ENCODE measurements at places on chromosomes 3 and 15.

DNA sequence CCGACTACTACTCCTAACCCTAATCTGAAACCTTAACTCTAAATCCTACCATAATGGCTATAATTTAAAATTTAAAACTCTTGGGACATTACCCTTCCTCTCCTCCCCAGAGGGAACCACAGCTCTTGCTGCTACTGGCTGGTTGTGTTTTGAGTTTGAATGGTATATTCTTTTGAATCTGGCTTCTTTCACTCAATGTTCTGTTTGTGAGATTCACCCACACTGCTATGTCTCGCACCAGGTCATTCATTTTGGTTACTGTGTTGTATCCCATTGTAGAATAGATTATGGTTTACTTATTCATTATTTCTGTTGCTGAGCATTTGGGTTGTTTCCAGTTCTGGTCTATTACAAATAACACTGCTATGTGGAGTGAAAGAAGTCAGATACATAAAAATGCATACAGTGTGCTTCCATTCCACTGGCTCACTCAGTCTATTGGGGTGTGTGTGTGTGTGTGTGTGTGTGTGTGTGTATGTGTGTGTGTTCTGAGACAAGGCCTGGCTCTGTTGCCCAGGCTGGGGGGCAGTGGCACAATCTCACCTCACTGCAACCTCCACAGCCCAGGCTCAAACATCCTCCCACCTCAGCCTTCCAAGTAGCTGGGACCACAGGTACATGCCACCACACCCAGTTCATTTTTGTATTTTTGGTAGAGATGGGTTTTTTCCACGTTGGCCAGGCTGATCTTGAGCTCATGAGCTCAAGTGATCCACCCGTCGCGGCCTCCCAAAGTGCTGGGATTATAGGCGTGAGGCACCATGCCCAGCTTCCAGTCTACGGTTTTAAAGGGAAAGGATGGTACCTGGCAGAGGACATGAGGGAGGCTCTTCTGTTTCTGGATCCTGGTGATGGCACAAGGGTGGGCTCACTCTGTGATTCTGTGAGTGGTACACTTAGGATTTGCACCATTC lies 19.2 kb upstream of the SYNM start:
- DNase-seq = peak; percentile 69

DNA sequence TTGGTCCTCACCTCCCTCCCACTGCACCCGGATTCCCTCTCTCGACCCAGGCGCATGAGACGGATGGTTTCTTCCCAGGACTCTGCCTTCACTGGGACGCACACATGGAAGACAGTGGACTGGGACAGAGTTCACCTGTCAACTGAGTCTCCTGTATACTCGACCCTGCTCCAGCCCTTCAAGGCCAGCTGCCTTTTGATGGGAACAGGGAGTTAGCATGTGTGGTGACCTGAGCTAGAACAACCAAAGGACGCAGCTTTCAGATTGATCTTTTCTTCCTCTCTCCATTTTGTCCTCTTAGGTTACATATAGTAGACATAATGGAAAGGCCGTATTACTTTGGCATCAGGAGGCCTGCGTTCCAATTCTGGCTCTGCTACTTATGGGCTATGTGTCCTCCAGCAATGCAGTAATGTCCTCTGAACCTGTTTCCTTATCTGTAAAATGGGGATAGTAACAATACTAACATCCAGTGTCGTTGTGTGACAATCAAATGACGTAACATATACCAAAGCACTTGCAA lies 94.1 kb downstream of the PEX5L start:
- DNase-seq = no peak

- DNase-seq = no peak
Observed at GRCh38 chr3:49759226-49759625, 27.1 kb downstream of the IP6K1 start.

DNA sequence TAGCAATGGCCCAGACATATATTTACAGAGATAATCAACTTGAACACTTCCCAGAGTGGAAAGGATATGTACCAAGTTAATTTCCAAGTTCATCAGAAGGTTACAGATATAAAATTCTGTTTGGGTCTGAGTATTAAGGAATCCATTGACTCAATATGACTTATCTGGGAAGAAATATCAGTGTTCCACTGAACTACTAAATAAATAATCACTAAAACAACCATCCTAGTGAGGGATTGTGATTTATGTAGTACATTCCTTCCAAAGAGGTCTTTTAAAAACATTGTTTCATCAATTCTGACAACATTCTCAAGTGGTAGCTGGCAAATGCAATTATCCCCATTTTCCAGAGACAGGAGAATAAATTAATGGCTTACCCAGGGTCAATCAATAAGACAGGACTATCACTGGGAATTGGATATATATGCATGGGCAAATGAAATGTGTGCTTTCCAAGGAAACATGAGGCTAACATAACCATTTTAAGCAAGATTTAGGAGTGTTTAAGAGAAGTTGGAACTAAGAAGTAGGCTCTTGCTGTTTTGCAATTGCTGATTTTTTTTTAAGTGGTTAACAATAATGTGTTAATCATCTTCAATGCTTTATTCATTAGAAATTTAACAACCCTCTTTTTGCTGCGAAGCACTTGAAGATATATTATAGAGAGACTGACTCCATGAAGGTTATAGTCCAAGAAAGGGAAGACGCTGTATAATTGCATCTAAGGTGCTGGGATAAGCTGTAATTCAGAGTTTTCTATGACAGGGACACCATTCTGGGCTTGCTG lies 37.9 kb downstream of the SLC9A9 start:
- no peak for DNase-seq

- DNase-seq = peak; percentile 81
Observed at GRCh38 chr3:179929091-179929529, 107.6 kb downstream of the PEX5L start.

DNA sequence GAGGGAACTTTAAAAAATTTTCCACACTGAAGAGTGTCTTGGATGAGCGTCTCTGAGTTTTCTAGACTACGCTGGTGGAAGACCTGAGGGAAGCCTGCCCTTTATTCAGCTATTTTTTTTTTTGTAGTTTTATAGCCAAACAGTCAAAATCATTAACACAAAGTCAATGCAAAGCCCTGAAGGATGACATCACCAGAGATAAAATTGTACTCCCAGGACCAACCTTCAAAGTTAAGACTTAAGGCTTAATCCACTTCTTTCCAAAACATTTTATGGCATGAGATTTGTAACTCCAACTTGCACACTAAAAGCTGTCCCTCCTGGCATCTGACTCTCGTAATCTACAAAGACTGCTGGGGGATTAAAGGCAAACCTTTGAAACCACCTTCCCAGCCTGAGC lies 263.4 kb upstream of the LYSMD4 start:
- no peak for DNase-seq

DNA sequence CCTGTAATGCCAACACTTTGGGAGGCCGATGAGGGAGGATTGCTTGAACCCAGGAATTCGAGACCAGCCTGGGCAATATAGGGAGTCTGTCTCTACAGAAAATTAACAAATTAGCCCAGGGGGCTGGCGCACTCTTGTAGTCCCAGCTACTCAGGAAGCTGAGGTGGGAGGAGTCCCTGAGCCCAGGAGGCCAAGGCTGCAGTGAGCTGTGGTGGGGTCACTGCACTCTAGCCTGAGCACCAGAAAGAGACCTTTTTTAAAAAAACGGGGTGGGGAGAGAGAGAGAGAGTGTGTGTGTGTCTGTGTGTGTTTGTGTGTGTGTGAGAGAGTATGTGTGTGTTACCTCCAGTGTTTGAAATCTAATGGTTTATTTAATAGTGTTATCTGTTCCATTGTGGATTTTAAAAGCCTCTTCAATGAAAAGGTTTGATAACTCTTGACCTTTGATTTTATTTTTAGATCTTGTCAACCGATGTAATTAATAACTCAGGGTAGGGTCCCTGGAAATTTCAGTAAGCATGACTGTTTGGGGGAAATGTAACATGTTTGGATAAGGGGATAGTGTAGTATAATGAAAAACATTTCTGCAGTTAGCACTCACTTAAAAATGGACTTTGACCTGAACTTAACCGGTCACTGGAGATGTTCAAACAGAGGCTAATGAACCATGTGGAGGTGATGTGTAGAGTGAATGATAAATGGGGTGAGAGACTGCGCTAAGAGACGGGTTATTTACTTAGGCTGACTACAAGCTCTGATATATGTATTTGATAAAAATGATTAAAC lies 29.7 kb downstream of the LRCH3 start:
- peak; percentile 26 for DNase-seq

DNA sequence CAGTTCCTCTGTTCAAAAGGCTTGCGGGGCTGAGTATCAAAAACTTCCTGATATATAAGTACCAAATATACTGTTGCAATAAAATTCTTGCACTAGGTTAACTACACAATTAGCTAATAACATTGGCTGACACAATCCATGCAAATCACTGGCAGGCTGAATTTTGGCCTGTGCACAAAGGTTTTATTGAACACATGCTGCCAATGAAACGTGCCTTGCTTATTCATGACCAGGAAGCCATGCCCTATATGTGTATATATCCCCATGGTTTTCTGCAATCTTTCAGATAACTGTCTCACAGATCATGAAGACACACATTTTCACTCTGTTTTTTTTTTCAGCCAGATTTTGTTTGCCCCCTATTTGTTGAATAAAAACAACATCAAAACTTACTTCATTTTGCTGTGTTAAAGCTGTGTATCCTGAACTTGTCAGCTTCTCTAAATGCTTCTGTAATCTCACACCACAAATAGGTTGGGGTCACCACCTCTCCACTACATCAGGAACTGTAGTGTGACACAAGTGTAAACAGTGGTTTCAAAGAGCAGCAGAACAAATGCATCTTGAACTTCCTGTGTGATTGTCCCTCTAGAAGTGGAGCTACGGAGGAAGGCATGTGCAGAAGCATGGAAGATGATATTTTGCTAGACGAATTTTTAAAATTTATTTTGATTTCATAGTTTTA lies 920.7 kb upstream of the NR2F2 start:
- no peak for DNase-seq

GRCh38 chr3:137199678-137200077 lies 241.9 kb downstream of the IL20RB start:
- no peak for DNase-seq

DNA sequence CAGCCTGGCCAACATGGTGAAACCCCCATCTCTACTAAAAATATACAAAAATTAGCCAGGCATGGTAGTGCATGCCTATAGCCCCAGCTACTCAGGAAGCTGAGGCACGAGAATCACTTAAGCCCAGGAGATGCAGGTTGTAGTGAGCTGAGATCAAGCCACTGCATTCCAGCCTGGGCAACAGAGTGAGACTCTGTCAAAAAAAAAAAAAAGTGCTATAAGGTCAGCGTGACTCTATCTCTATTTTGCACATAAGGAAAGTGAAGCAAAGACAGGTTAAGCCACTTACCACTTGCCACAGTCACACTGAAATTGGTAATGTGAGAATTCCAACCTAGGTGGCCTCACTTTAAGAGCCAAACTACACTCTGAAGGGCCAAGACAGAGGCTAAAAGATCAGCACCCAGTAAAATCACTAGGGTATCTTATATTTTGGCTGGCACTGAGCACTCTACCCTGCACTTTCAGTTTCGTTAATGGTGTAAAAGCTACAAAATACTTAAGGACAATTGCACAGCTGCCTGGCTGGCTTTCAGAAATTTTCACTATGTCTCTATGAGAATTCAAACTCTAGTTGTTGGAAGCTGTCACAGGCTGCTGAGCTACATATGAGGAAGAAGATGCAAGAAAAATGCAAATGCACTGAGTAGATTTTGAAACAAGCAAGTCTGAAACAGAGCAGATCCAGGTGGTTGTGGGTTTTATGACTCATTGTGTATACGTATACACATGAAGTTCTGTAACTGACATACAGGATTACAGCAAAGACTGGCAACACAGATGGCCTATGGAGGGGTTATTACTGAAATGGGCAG lies 32.7 kb downstream of the TRANK1 start:
- peak; percentile 80 for DNase-seq

DNA sequence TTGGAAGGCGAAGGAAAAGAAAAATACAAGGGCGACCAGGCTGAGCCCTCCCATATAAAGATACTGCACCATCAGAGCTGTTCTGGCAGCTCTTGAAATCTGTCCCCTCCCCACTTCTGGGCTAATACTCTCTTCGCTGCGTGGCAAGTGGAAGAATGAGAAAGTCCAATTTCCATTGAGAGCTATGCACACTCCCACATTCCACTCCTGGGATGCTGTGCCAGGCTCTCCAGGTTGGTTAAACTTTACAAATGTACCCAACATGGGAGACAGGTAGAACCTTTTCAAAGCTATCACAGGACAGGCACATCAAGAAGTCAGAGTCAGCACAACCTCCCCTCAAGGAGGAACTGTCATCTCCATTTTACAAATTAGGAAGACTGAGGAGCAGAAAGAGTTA lies 465.0 kb downstream of the SHQ1 start:
- DNase-seq = no peak

GRCh38 chr3:15097891-15098290 lies 1.1 kb downstream of the RBSN start:
- DNase-seq = no peak

- no peak for DNase-seq
Observed at GRCh38 chr3:188134079-188134478, 19.9 kb upstream of the LPP start.

DNA sequence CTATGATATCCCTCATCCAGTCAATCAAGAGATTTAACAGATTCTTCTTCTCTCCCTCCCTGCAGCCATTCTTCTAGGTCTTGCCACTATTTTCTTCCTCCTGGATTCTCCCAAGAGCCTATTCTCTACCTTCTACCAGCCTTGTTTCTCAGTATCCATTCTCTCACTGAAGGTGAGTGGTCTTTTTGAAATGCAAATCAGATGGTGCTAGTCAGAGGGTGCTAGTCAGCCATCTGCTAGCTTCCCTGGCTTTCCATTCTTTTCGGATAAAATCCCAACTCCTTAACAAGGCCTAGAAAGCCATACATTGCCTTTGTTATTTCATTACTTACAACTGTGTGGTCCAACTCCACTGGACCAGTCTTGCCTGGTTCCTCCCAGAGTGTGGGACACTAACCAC lies 734.3 kb upstream of the CFAP20DC start:
- no peak for DNase-seq

DNA sequence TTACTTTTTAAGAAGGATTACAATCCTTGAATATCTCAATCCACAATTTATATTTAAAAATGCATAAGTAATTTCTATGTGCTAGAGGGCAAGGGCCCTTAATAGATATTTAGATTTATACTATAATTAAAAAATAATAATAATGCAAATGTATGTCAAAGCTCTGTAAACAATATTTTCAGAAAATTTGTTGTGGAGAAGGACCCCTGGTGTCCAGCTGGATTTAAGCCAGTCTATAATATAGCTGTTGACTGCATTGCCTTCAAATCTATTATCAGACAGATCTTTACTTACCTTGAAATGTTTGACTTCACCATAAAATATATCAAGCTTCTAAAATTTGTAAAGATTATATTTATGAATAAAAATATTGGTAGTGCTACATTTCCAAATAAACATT lies 65.6 kb downstream of the ZBTB20 start:
- DNase-seq = no peak

DNA sequence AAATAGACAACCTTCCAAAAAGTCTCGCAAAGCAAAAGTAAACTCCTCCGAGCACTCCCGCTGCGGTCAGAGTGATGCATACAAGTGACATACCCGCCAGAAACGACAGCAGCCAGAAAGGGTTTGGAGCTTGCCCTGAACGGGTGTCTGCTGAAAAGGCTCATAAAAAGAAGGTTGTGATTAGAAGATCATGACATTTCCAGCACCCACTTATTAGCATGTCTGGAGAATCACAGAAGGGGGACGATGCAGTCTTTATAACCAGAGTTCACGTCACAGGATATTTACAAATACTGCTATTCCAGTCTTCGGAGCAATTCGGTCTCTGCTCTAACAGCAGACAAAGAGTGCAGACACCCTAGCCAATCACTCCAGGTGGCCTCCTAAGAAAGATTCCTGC lies 59.1 kb upstream of the FRMD4B start:
- DNase-seq = no peak

GRCh38 chr15:47801522-47801921 lies 84.2 kb downstream of the SEMA6D start:
- no peak for DNase-seq

- peak; percentile 51 for DNase-seq
Observed at GRCh38 chr3:57434041-57434440, 110.1 kb downstream of the DNAH12 start.

All from osteoblast (primary cell).